ENCODE measurements at places on chromosomes 1 and 21.
A peak's percentile ranks its signal among the peaks of the same experiment; 100 is the strongest.

DNA sequence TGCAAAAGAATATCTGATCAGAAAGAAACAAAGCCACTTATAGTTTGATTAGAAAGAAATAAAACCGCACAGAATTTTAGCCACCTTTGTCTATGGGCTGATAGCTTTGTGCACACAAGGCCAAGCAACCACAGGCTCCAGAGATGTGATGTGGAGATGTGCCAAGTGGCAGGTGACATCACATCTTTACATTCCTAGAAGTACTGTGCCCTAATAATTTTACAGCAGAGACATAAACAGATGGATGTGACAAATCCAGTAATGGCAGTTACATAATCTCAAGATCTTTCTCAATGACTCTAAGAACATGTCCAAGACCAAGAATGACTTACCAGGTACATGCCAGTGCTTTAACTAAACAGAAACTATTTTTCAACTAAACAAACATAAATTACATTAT lies 159.5 kb downstream of the LTN1 start:
- no peak for DNase-seq

DNA sequence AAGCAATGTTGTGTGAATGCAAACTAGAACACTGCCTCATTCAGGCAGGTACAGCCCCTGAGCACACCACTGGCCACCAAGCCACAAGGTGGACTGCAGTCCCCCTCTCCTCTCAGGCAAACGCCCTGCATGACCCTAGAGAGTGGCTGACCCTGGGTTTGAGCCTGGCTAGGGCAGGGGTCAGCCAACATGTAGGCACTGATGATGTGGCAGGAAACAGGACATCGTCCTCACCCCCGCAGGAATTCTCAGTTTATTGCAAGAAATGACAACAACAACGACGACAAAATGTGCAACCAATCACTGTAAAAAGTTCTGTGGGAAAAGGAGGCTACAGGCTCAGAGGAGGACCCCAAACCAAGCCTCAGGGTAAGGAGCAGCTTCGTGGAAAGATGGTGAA lies 81.3 kb downstream of the OMA1 start:
- no peak for DNase-seq

GRCh38 chr1:42168391-42168670 lies 3.8 kb upstream of the GUCA2A start:
- DNase-seq = no peak

DNA sequence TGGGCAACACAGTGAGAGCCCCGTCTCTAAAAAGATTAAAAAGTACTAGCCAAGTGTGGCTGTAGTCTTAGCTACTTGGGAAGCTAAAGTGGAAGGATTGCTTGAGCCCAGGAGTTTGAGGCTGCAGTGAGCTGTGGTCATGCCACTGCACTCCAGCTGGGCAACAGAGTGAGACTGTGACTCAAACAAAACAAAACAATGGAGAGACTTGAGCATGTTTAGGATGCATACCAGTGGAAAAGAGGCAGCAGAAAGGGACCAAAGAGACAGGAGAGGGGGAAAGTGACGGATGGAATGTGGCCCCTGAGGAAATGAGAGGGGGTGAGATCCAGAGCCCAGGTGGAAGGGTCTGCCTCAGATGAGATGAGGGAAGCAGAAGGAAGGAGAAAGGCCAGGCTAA lies 358.9 kb downstream of the RPS6KC1 start:
- no peak for DNase-seq

DNA sequence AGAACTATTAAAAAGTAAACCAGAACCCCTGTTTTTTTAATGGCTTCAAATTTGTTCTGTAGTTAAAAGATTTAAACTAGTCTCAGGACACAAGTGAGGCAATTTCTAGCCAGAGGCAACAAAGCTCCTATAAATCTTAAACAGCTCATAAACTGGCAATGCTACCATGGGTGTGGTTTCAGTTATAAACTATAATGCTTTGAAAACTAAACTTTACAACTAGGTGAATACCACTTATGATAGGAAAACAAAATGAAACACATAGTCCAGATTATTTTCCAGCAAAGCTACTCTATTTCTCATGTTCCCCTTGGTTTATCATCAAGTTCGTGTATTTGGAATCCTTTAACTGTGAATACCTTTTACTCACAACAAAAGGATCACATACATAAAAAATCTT lies 282.5 kb downstream of the VAV3 start:
- no peak for DNase-seq

GRCh38 chr1:21507511-21508270 lies 1.5 kb upstream of the ALPL start:
- no peak for DNase-seq

DNA sequence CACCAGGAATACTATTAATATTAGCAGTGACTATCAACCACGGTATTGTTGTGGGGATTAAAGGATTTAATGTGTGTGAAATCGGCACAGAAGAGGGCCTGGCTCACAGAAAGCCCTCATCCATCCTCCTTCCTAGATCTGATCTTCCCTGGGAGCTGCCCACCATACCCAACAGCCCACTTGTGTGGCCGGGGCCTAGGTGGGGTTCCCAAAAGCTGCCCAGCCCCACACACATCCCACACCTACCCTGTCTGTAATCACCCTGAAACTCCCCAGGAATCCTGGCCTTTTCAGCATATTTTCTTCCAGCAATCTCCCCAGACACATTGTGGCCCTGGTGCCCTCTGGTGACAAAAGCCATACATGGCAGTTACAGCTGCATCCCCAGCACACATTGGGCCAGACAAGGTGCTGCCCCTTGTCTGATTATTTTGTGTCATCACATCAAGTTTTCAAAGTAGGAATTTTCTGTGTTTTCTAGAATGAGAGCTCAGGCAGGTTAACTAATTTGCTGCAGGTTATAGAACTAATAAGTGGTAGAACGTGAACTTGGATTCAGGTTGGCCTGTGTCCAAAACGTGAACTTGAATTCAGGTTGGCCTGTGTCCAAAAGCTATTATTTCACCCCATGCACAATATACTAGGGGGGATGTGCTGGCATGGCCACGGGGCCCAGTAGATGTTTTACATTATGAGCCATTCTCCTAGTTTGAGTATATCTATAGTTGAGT lies 5.3 kb upstream of the SLC6A9 start:
- DNase-seq = peak; percentile 34

- DNase-seq = no peak
Measured at GRCh38 chr1:174466607-174467006, 18.8 kb downstream of the GPR52 start.

DNA sequence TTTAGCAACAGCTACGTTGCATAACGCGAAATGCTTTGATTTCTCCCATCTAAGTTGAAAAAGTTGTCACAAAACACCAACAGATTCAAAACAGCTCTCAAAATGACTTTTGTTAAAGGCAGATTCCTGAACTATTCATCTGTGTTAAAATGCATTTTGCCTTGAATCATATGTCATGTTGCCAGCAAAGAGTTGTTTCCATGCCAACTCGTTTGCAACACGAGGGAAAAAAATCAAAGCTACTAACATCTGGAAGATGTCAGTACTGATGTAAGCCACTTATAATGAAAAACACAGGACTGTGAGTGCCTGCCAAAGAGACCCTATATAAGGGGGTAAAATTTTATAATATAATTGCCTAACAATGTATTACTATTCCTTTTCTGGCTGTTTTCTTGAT lies 182.7 kb upstream of the PTBP2 start:
- peak; percentile 93 for DNase-seq
